Kidney epithelial cell (primary cell): ENCODE measurements at places on chromosomes 1 and 21.

- DNase-seq, result no peak
Measured at GRCh38 chr1:93817819-93818569, 61.0 kb downstream of the DNTTIP2 start.

DNA sequence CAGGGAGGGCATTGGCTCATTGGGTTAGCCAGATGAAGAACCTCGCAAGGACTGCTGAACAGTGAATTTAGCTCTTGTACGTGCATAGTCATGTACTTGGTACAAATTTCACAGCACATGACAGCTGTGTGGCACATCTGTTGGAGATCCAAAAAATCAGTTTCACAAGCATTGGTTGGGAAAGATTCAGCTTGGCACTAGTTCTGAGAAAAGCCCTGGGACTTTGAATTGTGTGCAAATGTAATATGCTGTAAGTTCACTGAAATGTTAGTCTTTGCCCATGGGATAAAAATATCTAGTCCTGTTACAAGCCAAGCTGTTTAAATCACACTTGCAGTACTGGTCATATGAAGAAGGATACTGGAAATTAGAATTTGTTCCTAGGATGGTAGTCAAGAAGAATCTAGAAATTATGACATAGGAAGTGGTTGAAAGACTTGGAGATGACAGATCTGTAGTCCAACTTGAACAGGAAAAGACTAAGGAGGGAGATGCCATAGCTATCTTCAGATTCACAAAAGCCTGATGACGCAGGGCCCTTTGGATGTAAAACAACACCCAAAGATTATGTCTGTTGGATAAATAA, 19.2 kb downstream of the LAMC2 start:
- DNase-seq, result no peak

DNA sequence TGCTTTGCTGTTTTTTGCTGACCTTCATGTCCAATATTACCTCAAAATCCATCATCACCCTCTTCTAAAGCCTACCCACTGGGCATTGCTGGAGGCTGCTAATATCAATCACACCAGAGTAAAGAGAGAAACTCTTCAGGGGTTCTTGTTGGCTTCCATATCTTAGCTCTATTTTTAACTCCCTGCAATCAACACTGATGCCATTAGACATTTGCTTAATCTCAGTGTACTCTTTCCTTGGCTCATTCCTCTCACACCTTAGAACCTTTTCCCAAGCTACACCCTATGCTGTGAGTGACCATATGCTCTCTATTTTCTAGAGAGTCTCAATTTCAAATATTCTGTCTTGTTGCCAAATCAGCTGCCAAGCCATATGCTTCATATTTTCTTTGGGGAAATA, 40.6 kb upstream of the RABGAP1L start:
- DNase-seq, result no peak

DNA sequence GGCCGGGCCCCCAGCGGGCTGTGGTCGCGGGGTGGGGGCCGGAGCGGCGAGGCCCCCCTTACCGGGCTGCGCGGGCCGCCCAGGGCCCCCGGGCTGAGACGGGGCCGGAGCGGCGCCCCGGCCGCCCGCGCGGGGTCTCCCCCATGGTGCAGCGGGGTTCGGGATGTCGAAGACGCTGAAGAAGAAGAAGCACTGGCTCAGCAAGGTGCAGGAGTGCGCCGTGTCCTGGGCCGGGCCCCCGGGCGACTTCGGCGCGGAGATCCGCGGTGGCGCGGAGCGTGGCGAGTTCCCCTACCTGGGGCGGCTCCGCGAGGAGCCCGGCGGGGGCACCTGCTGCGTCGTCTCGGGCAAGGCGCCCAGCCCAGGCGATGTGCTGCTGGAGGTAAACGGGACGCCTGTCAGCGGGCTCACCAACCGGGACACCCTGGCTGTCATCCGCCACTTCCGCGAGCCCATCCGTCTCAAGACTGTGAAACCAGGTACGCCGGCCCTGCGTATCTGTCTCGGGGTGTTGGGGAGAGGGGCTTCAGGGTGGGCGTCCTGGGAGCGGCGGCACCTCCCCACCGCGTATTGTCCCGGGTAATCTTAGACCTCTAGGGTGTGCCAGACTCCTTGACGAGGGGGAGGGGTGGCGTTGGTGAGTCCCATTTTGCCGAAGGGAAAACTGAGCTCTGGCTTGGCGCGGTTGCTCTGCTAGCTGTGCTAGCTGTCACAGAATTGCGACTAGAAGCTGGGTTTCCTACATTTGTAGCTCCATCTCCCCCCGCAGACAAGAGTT, 745 bp downstream of the MAGI3 start:
- no peak for DNase-seq

DNA sequence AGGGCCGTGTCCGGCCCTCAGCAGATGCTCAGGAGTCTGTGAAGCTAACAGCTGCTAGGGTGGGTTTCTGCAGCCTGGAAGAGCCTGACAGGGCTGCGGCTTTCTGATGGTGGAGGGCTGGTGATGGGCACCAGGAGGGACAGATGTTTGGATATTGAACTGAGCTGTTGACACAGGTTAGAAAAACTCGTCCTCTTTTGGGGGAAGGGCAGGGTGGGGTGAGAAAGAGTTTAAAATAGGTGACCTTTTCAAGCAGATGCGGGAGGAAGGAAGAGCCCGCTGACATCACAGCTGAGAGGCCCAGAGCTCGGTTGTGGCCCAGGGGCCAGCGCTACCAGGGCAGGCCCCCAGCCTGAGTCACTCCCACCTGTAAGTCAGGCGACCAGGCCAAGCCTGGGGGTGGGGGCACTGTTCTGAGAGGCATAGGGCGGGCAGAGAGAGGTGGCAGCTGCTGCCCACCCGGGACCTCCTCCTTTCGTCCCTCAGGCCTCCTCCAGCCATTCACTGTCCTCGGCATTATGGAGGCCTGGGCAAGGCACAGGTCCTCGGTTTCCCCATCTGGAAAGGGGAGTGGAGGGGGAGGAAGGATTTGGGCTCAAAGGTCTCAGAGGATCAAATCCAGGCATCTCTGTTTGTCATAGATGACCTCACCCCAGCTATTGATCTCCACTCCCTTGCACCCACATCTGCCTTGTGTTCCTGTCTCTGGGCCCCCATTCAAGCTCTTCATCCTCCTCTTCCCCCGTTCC, 32.3 kb upstream of the ID3 start:
- DNase-seq, result no peak

- no peak for DNase-seq
Measured at GRCh38 chr1:26932531-26932930, 11.0 kb downstream of the NUDC start.

- DNase-seq, result no peak
Measured at GRCh38 chr1:160137216-160137862, 14.1 kb upstream of the ATP1A4 start.

DNA sequence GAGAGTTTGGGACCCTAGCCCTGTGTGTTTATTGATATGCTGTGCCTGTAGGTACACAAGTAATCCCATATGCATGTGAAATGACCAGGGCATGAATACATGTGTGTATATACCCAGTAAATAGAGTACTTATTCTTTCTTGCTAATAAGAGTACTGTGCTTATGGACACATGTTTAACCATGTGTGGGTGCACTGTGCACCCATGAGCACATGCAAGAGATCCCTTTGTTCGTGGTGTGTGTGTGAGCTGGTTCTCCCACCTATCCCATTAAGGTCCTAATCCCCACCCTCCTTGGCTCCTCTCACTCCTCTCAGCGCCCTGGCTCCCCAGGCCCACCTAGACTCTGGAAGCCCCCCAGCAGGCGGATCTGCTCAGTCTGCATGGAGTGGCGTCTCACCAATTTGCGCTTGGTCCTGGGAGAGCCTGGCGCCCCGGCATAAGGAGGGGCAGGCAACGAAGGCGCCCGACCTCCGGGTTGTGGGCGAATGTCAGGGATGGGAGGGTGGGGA, 2.2 kb upstream of the LIX1L start:
- no peak for DNase-seq

DNA sequence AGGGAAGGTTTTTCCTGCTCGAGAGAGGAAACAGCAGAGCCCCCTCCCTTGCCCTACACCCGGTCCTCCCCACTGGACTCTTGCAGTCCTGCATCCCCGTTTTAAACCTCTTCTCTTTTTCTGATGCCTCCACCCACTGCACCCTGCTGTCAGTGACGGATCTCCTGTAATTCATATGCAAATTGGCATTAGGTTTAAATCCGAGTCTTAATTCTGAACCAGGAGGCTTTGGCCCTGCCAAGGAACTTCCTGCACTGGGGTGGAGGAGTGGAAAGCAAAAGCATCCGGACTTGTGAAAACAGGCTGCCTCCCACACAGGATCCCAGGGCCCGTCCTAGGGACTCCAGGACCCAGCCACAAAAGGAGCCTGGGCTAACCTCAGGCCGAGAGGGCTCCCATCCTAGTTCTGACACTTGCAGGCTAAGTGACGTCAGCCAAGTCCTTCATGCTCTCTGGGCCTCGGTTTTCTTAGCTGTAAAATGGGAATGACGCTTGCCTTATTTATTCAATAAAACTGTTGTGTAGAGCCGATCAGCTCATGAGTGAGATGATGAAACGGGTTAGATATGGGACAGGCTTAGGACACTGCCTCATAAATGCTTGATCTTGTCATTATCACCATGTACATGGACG, 613.3 kb downstream of the AJAP1 start:
- no peak for DNase-seq

DNA sequence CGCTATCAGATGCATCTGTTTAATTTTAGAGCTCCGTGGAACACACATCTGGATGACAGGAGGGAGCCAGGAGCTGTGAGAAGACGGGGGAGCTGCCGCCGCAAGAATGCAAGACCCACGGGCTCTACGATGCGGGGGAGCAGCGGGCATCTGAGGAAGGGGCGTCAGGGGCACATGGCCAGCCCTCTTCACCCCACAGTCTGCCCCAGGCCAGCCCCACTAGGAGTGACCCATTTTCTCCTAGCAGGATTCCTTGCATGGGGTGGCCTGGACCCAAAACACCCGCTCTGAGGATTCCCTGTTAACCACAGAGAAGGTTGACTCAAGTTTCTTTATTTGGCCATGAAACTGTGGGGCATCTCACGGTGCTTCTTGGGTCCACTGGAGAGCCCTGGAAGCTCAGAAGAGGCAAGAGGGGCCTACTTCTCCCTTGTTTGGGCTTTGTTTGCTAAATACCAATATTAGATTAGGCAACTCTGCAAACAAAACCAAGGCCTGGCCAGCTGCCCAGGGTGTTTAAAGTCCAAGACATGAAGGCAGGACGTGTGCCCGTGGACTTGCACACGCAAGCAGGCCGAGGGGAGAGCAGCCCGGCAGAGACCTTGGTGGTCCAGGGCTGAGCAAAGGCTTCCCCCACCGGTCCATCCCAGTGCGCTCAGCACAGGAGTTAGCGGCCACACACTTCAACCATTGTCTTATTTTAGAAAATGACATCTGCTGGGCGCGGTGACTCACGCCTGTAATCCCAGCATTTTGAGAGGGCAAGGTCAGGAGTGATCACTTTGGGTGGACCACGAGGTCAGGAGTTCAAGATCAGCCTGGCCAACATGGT, 89.8 kb downstream of the DHRS3 start:
- DNase-seq, result no peak

GRCh38 chr1:46399307-46399706, 5.2 kb downstream of the FAAH start:
- DNase-seq, result no peak

GRCh38 chr21:34857122-34857713, 188.4 kb downstream of the CLIC6 start:
- DNase-seq, result no peak

- DNase-seq, result no peak
Measured at GRCh38 chr21:43024439-43025136, 50.2 kb downstream of the PKNOX1 start.

GRCh38 chr1:245814651-245815050, 659.9 kb downstream of the KIF26B start:
- no peak for DNase-seq

DNA sequence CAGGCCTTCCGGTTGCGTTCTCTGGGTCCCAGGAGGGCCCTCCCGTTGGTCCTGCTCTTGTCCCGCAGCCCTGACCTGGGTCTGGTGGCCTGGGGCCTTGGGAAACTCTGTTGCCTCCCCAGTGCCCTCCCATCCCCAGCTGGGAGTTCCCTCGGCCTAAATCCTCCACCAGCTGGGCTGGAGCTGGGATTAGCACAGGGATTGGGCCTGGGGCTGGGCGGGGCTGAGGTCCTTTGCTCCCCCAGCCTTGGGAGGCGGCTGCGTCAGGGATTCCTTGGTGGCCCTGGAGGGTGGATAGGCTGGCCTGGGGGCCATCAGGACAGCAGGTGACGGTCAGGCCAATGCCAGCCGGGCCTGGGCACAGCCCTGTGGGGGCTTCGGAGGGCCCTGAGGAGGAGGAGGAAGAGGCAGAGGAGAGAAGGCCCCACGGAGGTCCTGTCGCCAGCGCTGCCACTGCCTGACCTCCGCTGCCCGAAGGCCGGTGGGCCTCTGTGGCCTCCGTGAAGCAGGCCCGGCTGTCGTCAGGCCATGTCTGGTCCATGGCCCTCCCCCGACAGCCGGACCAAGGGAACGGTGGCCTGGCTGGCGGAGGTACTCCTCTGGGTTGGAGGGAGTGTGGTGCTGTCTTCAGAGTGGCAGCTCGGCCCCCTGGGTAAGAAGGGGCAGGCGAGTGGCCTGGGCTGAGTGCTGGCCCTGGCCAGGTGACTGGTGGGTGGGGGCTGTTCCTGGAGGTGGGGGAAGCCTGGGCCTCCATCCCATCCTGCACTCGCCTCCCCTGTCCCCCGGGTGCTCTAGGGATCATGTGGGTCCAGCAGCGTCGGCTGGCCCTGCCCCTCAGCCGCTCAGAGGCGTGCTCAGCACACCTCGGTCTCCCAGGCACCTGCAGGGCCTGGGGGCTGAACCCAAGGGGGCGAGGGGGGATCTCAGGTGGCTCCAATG, at the start of gene PLCH2:
PLCH2 (plus strand) TSS at position 229 of the 939 bp plus-strand sequence; CDS start at position 529, 300 bp downstream.
- DNase-seq, result no peak

DNA sequence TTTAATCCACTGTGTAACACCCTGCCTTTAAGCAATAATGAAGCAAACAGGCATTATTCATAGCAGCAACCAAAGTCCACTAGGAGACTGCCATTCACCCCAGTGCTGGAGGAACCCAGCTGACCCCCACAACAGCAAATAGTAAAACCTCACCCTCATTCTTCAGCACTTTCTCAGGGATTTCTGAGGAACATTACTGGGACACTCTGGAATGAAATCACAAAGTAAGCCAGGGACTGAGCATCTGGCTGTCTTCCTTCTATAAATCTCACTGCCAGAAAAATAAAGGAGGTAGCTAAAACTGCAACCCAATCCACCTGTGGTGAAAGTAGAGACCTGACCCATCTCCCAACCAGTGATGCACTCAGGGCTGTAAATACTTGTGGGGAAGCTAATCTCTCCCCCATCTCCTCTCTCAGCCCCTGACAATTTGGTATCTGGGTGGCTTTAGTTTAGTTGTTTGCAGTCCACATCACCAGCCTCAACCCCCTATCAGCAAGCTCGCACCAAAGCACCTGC, 47.1 kb downstream of the COL6A1 start:
- DNase-seq, result no peak

- no peak for DNase-seq
Measured at GRCh38 chr1:34787461-34788420, 5.1 kb upstream of the GJA4 start.

- DNase-seq, result no peak
Measured at GRCh38 chr1:229371624-229372023, 28.8 kb upstream of the CCSAP start.
